Panc1 (cell line): ENCODE measurements at places on chromosomes 3 and 15. TPM values are rescaled to one million over a fixed set of nuclear protein-coding genes. Genes with fewer than 3 reads are reported as not detected.

The ASB14 gene
- total RNA-seq: not detected

DNA sequence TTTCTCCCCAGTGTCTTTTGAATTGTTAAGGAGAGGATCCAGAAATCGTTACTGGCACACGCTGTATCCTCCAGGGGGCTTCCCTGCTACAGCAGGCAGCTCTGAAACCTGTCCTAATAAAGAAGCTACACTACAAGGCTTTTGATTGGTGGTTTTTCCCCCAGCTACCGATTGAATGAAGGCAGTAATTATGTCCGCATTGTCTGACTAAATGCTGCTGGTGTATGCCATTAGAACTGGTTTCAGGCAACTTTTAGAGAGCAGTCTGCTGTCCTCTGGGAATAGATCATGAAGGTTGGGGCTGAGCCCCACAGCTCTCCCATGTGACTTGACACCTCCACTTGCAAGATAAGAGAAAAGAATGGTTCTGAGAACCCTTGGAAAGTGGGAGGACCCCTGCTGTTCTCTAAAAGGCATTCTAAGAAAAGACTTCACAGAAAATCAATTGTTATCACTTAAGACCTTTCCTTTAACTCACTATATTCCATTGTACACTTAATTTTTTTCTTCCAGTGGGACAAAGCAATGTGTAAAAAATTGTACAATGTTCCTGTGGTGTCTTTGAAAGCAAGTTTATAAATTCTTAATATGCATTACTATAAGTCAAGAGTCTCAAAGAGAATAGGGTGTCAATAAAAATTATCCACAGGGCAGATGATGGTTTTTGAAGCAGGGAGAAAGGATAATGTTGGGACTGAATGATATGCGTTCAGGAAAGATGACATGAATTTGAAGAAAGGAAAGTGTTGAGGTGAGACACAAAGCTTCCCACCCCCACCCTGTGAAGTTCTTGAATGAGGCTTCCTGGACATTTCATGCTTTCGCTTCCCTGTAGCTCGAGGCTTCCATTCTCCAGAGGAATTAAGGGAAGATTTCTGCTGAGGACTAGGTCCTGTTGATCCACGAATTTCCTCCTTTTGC lies 53.0 kb upstream of the DAZL start:
- no peak for DNase-seq
- no peaks in the 10 kb centered on the region for H3K36me3 ChIP-seq
- no peaks in the 10 kb centered on the region for H3K4me1 ChIP-seq
- no peak overlapping the region for H3K27ac ChIP-seq
- H3K4me3 ChIP-seq: no peak overlapping the region

DNA sequence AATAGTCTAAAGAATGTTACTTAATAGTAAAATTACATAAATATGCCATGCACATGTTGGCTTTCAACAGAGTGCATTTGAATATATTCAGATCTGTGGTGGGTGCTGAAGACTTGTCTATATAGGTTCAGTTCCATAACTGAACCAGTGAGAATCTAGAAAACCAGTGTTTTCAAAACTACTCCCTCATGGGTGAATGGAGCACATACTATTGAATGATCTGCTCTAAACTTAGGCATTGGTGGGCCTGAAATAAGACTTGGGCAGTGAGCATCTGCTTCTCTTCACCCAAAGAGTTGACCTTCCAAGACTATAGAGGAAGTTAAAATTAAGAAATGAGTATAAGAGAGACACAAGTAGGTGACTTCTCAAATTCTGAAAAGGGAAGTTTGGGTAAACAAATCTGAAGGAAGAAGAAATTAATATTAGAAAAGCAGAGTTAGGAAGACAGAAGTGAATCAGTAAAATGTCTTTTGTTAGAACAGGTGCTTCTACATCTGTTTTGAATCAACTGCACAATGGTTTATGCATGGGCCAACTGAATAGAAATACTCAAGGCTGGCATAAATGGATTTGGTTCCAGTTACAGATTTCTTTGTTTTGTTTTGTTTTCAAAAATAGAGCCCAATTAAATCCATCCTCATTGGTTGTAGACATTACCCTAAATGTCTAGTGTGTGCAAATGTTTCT lies 19.3 kb downstream of the ALCAM start:
- no peak for DNase-seq
- H3K36me3 ChIP-seq: no peaks in the 10 kb centered on the region
- H3K4me1 ChIP-seq: no peaks in the 10 kb centered on the region
- no peak overlapping the region for H3K27ac ChIP-seq
- H3K27me3 ChIP-seq: no peaks in the 10 kb centered on the region
- H3K4me3 ChIP-seq: no peak overlapping the region

GRCh38 chr3:183488343-183488742 lies 59.9 kb upstream of the MCF2L2 start:
- no peak for DNase-seq
- H3K27me3 ChIP-seq: no peaks in the 10 kb centered on the region
- no peaks in the 10 kb centered on the region for H3K36me3 ChIP-seq
- H3K4me1 ChIP-seq: no peaks in the 10 kb centered on the region
- H3K27ac ChIP-seq: no peak overlapping the region

The WDR93 gene
- 0.18 TPM for total RNA-seq

DNA sequence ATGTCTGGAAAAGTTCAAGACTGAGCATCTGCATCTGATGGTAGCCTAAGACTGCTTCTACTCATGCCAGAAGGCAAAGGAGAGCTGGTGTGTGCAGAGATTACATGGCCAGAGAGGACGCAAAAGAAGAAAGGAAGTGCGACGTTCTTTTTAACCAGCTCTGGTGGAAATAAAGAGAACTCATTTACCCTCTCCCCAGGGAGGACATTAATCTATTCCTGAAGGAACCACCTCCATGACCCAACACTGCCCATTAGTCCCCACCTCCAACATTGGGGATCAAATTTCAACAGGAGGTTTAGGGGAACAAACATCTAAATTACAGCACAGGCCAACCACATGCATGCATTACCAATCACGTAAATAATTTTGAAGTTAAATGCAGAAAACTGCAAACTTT lies 1.5 kb upstream of the NCK1 start:
- peaks cover 9% of the 10 kb centered on the region for H3K4me1 ChIP-seq
- no peaks in the 10 kb centered on the region for H3K27me3 ChIP-seq
- H3K36me3 ChIP-seq: no peaks in the 10 kb centered on the region
- H3K27ac ChIP-seq: peak overlapping the region; percentile 86
- no peak for DNase-seq

The C2CD4A gene
- 0.15 TPM for total RNA-seq

The BCHE gene
- 1.5 TPM for total RNA-seq

The GOLGA6D gene
- total RNA-seq: not detected

The MASP1 gene
- not detected for total RNA-seq
